ENCODE measurements at places on chromosomes 1 and 21. TPM values are rescaled to one million over a fixed set of nuclear protein-coding genes. Genes with fewer than 3 reads are reported as not detected.

DNA sequence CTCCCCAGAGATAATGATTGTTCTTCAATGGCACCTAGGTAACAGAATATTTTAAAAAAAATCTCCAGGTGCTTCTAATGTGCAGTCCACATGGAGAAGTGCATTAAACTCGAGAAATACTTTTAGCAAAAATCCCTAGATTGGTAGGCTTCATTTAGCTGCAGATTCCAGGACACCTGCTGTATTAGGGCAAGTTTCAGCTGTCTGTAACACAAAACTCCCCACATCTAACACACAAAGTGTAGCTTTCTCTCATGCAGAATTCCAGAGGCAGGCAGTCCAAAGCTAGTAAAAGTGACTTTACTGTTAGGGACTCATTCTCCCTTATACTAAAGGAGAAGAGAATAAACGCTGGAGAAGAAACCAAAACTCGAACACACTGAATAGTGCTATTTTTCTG, 1414.3 kb upstream of the B3GALT2 start:
- DNase-seq = no peak

HORMAD1 gene
- total RNA-seq = 0.38 TPM

SLC44A3 gene
- total RNA-seq = 38.4 TPM

DNA sequence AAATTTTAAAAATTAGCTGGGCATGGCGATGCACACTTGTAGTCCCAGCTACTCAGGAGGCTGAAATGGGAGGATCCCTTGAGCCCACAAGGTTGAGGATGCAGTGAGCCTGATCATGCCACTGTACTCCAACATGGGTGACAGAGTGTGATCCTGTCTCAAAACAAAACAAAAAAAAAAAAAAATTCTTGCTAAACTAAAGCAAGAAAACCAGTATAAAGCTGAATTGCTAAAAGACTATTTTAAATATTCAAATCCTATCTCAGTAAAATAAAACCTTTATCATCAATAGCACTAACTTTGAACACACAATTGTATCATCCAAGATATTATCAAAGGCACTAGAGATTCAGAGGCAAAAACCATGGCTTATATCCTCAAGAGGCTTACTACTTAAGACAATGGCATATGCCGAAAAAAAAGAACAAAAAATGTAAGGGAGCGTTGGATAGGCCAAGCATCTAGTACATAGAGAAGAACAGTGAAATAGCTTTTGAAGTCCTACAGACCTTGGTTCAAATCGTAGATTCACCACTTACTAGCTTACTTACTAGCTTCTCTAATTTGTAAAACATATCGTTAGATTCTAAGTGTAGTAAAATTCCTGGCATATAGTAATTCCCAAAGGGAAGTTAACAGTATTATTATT, 3.6 kb downstream of the EPS15 start:
- no peak for DNase-seq

ST6GALNAC5 gene
- 10.9 TPM for total RNA-seq

- DNase-seq = no peak
Measured at GRCh38 chr1:44713321-44713781, 17.6 kb downstream of the RNU5D-1 start.

GUCA2A gene
- total RNA-seq = not detected

Measured in left lung (tissue), 14 donors.